GM12864 (cell line): ENCODE measurements at places on chromosomes 11 and 22.
A peak's percentile ranks its signal among the peaks of the same experiment; 100 is the strongest.

DNA sequence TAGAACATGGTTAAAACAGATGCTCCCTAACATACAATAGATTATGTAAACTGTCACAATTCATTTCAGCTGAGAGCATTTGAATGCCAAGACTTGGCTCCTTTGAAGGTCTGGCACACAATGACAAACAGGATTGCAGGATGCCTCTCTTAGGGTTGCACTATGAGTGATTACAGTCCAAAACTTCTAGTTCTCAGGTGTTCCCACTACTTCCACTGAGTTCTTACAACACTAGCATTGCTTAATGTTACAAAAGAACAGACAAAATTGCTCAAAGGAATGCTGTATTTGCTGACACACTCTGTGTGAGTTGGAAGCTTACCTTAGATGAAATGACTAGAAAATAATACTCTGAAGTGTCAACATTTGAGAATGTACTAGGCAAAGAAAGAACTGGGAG lies 2413.8 kb upstream of the RAG2 start:
- no peak for DNase-seq

DNA sequence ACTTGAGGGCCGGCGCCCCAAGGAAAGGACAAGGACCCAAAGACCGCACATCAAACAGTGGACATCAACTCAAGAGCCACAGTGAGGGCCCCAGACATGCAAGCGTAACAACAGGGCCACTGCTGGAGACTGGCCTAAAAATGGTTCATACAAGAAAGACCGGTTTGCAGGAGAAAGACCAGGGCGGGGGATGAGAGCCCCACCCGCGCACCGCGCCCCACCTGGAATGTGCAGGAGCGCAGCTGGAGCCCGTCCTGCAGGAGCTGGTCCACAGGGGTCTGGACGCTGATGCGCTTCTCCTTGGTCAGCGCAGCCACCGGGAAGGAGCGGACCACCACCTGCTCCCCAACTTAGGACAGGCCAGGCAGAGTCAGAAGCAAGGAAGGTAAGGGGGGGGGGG lies 13.9 kb downstream of the SBF1 start:
- no peak for DNase-seq

GRCh38 chr11:111918390-111919256 lies at the start of gene C11orf52:
TSS of gene C11orf52 (plus strand) at chr11:111918913. CDS start at chr11:111918973, 60 bp downstream.
- DNase-seq: no peak

- DNase-seq: no peak
Measured at GRCh38 chr11:19651028-19651427, 61.6 kb upstream of the NAV2 start.

- DNase-seq: no peak
Measured at GRCh38 chr11:19868871-19869270, 156.2 kb downstream of the NAV2 start.

DNA sequence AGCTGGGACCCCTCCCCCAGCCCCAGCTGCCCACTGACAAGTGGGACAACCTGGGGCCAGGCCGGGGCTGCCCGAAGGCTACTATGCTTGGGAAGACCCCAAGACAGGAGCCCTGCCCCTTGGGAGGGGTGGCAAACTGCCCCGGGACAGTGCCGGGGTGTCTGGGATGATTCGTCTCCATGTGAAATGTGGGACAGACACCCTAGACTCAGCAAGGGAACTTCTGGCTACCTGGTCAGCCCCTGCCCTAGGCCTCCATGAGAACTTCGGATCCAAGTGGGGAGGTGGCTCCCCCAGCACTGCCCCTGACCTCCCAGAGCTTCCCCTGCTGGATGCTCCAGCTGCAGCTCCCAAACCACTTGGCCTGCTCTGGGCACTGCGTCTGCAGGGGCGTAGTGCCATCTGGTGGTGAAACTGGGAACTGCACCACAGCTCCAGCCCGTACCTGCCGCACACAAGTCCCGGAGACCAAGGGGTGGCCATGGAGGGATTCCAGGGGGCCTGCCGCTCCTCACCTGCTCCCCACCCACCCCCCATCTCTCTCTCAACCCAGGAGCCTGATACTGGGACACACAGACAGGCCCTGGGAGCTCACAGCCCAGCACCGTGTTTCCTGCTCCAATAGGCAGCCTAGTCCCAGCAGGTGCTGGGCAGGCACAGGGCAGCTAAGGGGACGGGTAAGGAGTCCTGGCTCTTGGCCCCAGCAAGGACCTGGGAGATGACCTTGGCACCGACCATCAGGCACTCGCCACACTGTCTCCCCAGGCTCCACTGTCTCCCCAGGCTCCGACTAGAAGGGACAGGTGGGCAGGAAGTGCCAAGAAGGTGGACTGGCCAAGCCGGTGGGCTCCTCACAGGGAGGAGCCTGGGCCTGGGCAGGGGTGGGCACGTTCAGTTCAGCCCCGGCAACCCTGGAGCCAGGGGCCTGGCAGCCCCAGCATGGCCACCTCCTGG lies 194.1 kb downstream of the IGLL1 start:
- peak; percentile 42 for DNase-seq

GRCh38 chr11:77779935-77780334 lies 40.6 kb downstream of the RSF1 start:
- DNase-seq: no peak

DNA sequence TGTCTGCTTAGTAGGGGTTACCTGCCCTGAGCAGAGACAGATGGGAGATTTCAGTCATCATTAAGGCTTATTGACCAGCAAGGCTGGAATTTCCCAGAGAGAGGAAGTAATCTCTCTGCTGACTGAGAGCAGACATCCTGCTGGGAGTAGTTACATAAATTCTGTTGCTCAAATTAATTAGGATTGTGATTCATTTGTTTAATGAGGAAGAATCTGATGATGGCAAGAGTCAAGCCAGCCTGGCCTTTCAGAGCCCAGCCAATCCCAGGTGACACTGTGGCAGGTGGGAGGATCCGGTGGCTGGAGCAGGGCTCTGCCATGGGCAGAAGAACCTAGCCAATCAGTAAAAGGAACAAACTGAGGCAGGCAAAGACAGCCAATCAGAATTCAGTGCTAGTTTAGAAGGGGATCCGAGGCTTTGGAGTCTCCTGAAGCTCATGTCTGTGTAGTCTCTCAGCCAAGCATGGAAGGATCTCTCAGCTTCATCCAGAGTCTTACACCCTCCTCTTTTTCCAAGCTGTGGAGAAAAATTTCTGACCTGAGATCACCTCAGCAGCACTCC lies 61.2 kb upstream of the CHST1 start:
- DNase-seq: no peak

GRCh38 chr11:2647167-2647566 lies 52.6 kb downstream of the KCNQ1OT1 start:
- DNase-seq: no peak

- DNase-seq: no peak
Measured at GRCh38 chr11:134685793-134686380, 273.8 kb upstream of the B3GAT1 start.

DNA sequence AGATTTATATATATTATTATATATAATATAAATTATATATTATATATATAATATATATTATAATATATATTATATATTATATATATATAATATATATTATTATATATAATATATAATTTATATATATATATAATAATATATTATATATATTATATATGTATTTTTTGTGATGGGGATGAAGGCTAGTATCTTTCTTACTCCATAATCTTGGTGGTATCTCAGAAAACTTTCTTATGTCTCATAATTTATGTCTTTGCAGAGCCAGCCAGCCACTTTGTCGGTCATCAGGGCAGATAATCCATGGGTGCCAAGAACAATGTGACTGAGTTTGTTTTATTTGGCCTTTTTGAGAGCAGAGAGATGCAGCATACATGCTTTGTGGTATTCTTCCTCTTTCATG lies at the start of gene OR4S1:
OR4S1 (plus strand) TSS at position 301 of the 400 bp plus-strand sequence; CDS start at position 301, 0 bp downstream.
- no peak for DNase-seq

- no peak for DNase-seq
Measured at GRCh38 chr22:36360011-36360410, 27.8 kb downstream of the MYH9 start.

GRCh38 chr22:42026705-42027104 lies 28.1 kb downstream of the WBP2NL start:
- no peak for DNase-seq

GRCh38 chr22:42001121-42001520 lies 2.5 kb downstream of the WBP2NL start:
- DNase-seq: no peak

DNA sequence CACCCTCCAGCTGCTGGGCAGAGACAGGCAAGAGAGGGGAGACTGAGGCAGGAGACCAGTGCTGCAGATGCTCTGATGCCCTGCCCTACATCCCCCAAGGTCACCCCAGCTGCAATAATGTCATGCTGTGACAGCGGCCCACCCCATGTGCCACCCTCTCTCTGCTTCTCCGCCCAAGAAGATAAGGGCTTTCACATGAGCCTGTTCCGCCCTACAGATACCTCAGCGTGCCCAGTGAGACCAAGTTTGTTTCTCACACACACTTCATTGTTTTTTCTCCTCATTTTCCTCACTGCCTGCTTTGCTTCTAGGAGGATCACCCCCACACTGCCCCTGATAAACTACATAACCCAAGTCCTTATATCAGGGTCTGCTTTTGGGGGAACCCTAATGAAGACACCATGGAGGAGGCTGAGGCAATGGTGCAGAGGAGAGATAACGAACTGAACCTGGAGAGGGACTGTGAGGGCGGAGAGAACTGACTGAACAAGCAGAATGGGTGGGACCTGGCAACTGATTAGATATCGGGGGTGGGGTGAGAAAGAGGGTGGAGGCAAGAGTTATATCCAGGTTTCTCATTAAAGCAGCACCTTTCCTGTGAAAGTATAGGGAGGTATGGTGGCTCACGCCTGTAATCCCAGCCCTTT lies 37.5 kb upstream of the TSKU start:
- DNase-seq: no peak

DNA sequence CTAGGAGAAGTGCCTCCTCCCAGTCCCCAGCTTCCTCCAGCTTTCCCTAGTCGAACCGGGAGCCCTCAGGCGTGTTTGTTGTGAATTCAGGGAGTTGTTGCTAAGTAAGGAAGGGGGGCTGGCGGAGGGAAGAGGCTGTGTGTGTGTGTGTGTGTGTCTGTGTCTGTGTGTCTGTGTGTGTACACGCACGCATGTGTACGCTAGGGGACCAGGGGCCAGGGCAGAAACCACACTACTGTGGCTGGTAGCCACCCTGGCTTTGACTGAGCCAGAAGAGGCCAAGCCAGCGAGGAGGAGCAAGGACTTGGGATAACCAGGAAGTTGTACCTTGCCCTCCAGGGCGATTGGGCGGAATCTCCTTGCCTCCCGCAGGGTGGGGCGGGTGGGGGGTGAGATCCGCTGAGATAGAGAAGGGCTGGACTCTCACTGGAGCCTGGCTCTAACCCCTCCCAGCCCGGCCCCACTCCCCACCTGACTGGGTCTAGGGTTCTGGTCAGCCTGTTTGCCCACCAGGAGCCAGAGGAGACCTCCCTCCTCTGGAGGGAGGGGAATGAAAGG lies 7.5 kb downstream of the BCL9L start:
- no peak for DNase-seq
